ENCODE measurements at places on chromosomes 5 and 9. TPM values are rescaled to one million over a fixed set of nuclear protein-coding genes. Genes with fewer than 3 reads are reported as not detected.

Gene NPR3
- 23.2 TPM for total RNA-seq

Gene FST
- 15.6 TPM for total RNA-seq

Gene EIF4E1B
- not detected for total RNA-seq

Gene AK8
- total RNA-seq, result 0.89 TPM

Gene POU5F2
- total RNA-seq, result not detected

Gene FREM1
- not detected for total RNA-seq

Gene FRMD3
- 1.5 TPM for total RNA-seq

Gene RICTOR
- total RNA-seq, result 13.0 TPM

Gene C5orf52
- total RNA-seq, result not detected

Gene HAPLN1
- not detected for total RNA-seq

Gene ZNF366
- total RNA-seq, result not detected

Gene MYMK
- not detected for total RNA-seq

Gene AOPEP
- 220 TPM for total RNA-seq

Gene CDC20B
- total RNA-seq, result 0.14 TPM

Gene TRPM3
- not detected for total RNA-seq

Gene EGFLAM
- 0.18 TPM for total RNA-seq

Gene GCNT1
- 4.2 TPM for total RNA-seq

Gene FAM153A
- total RNA-seq, result not detected

Gene SLC28A3
- total RNA-seq, result not detected

Gene CCL21
- total RNA-seq, result not detected

Gene SOHLH1
- total RNA-seq, result not detected

Gene FOXE1
- 4.0 TPM for total RNA-seq

Gene SPATA31A3
- total RNA-seq, result not detected

Gene SLC25A46
- total RNA-seq, result 29.2 TPM

Gene CKMT2
- not detected for total RNA-seq

Gene SLC34A1
- not detected for total RNA-seq

Gene OGN
- total RNA-seq, result not detected

Gene ERP44
- total RNA-seq, result 14.2 TPM

Gene FOXD4L5
- total RNA-seq, result 0.10 TPM

Gene OTULINL
- 6.1 TPM for total RNA-seq

Gene CHSY3
- total RNA-seq, result 0.04 TPM

Gene PHAX
- 53.1 TPM for total RNA-seq
